ENCODE measurements at places on chromosomes 4 and X. TPM values are rescaled to one million over a fixed set of nuclear protein-coding genes. Genes with fewer than 3 reads are reported as not detected.

Gene LRP2BP
- total RNA-seq: 1.3 TPM

Gene SPANXA1
- not detected for total RNA-seq

Gene FAM47E
- total RNA-seq: 0.18 TPM

Gene RPL34
- 912 TPM for total RNA-seq

Gene HS3ST1
- 0.19 TPM for total RNA-seq

Gene HPGDS
- 0.66 TPM for total RNA-seq

Gene AKAP4
- not detected for total RNA-seq

Gene PNMA6A
- total RNA-seq: 0.45 TPM

Gene CT45A2
- not detected for total RNA-seq

Gene DRD5
- total RNA-seq: not detected

Gene SORBS2
- not detected for total RNA-seq

Gene KLHL4
- total RNA-seq: 0.23 TPM

Gene PRR32
- total RNA-seq: not detected

Gene CT45A10
- not detected for total RNA-seq

Gene ADH1A
- not detected for total RNA-seq

Gene FGFBP1
- total RNA-seq: not detected

Gene SYN1
- total RNA-seq: 0.15 TPM

Gene FOXR2
- total RNA-seq: not detected

Gene HTR2C
- not detected for total RNA-seq

Gene SMR3B
- total RNA-seq: not detected

Gene SH2D1A
- 61.8 TPM for total RNA-seq

Gene WWC2
- total RNA-seq: 0.20 TPM

Gene ARMCX1
- 0.26 TPM for total RNA-seq

Gene GAGE13
- not detected for total RNA-seq

Gene BEX2
- total RNA-seq: 3.5 TPM

Gene TKTL2
- total RNA-seq: not detected

Gene MAGEC3
- not detected for total RNA-seq

Gene GLOD5
- not detected for total RNA-seq

Gene PPP4R3C
- total RNA-seq: not detected

Gene PPP1R2C
- total RNA-seq: not detected

Gene C4orf36
- not detected for total RNA-seq

Gene RBM47
- 2.3 TPM for total RNA-seq

Gene ADGRG4
- total RNA-seq: not detected

Gene USP26
- total RNA-seq: not detected

Gene BEX3
- 9.2 TPM for total RNA-seq

Gene HMX1
- not detected for total RNA-seq

Gene IL3RA
- total RNA-seq: 2.8 TPM

Gene ASB5
- total RNA-seq: not detected

Gene TDO2
- not detected for total RNA-seq

Gene RTL3
- total RNA-seq: 0.12 TPM

Gene TMPRSS11D
- not detected for total RNA-seq

Gene LNX1
- not detected for total RNA-seq

Gene DKC1
- 81.0 TPM for total RNA-seq

Gene VAMP7
- 32.6 TPM for total RNA-seq

Gene SLC2A9
- total RNA-seq: 1.4 TPM

Gene MAGEB2
- not detected for total RNA-seq

Gene SMC1A
- total RNA-seq: 159 TPM

Gene CTAG1A
- not detected for total RNA-seq

Gene IKBKG
- 53.0 TPM for total RNA-seq

Gene HSFX2
- total RNA-seq: 0.23 TPM

Gene CD99
- 259 TPM for total RNA-seq

Gene ATP7A
- 11.9 TPM for total RNA-seq

Gene CORIN
- total RNA-seq: not detected

Gene DUX4
- total RNA-seq: not detected

Gene KLKB1
- total RNA-seq: 0.18 TPM

Gene APOOL
- total RNA-seq: 12.0 TPM

Gene PPP2R3B
- total RNA-seq: 45.8 TPM

All from activated CD8-positive, alpha-beta memory T cell treated with anti-CD3 and anti-CD28 coated beads, Interleukin-2, amount 10 ng/mL, durations not matched to agents 7 days and 5 days (primary cell).